ENCODE measurements at places on chromosomes 7 and 10.

DNA sequence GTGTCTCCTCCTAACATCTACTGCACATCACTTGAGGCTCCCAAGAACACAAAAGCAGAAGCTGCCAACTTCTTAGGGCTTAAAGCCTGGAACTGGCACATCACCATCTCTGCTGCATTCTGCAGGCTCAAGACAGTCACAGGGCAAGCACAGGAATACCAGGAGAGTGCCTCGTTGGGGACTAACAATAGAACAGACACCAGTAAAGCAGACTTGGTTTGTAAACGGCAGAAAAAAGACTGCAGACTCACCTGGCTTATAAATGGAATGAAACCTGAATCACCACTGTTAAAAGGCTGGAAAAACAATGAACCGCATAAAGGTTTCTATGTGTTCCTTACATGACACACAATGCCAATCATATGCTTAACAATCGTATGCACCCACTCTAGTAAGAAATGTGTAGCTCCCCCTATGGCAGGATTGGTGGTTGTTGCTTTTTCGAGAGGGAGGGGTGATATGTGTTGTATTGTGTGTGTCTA is 12.8 kb downstream of the RHEB start:
- no peak for DNase-seq

DNA sequence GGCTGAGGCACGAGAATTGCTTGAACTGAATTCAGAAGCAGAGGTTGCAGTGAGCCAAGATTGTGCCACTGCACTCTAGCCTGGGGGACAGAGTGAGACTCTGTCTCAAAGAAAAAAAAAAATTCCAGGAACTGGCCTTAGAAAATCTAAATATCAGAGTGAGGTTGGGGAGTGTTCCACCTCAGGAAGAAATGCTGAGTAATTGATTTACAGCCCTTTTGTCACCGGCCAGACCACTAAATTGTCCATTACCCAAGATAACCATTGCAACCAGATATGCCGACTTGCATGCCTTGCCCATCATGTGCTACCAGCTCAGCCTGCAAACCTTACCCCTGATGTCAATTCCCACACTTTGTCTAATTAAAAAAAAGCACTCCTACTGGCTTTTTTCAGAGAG is 42.4 kb downstream of the CRCP start:
- DNase-seq: no peak

GRCh38 chr10:45373003-45373575 is 927 bp upstream of the ALOX5 start:
- DNase-seq: peak; percentile 72

DNA sequence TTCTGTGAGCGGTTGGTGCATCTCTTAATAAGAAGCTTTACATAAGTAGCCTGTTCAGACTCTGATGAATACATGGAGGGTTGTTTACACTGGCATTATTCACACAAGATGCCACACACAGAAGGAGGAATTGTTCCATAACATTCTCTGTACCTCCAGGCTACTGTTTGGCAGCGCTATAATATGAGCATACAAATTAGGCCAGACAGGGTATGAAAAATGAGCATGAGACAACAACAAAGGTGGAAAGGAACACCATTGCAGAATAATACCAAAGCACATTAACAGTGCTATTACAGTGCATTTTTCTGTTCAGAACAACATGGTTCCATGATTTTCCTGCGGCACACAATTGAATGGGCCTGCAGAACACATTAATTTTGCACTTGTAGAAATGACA is 417.2 kb upstream of the C7orf33 start:
- peak; percentile 86 for DNase-seq

GRCh38 chr7:29538389-29538788 is 25.2 kb upstream of the PRR15 start:
- DNase-seq: no peak

DNA sequence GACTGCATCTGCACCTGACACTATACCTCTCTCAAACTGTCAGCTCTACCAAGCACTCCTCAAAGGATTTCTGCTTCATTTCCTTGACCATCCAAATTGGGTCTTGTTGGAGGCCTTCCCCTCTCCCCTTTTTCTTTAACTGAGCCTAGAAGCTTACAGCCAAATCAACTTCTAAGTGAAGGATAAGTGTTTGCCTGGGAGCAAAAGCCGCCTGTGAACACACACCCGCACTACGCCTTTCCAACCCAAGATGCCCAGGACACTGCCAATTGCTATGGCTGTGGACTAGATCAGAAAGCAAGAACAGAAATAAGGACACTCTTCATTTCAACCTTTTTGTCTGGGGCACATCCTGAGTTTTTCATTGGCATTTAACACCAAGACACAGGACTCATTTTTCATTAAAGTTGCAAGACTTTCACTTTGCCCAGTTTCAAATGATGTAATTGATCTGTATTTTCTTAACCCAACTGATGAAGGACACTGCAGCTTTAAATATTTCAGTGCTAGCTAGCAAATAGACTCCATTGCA is 52.8 kb downstream of the CPEB3 start:
- peak; percentile 28 for DNase-seq

- DNase-seq: no peak
These were observed 9.5 kb downstream of the CYREN start for GRCh38 chr7:135160858-135161653.

DNA sequence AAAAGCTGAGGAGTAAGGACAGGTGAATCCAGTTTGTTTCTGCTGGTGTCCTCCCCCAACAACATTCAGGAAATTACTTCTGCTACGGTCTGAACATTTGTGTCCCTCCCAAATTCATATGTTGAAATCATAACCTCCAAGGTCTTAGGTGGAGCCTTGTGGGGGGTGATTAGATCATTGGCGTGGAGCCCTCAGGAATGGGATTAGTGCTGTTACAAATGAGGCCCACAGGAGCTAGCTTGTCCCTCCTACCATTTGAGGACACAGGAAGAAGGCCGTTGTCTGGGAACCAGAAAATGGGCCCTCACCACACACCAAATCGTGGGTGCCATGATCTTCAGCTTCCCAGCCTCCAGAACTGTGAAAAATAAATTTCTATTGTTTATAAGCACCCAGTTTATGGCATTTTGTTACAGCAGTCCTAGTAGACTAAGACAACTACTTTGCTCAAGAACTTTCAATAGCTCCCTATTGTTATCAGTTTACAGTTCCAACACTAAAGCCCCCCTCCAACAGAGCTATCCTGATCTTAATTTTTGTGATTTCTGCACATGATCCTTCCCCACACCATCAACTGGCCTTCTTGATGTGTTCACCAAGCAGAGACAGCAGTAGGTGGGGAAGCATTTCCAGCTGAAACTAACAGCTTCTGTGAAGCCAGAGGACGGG is 2.1 kb upstream of the LRMDA start:
- DNase-seq: no peak

DNA sequence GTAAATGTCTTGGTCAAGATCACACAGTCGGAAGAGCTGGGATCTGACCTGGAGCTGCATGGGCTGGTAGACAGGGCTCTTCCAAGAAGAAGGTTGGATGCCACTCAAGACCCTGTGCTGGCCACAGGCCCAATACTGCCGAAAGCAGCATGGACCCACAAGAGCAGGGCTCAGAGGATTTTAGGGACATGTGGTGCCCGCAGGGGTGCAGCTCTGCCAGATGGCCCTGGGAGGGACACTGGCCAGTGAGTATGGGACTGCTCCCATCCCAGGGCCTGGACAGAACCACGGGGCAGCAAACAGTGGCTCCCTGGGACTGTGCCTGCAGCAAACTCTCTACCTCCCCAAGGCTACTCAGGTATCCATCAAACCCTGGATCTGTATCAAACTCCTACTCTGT is 12.4 kb downstream of the MAT1A start:
- DNase-seq: no peak

GRCh38 chr7:106111655-106112117 is 426 bp downstream of the SYPL1 start:
- peak; percentile 96 for DNase-seq

DNA sequence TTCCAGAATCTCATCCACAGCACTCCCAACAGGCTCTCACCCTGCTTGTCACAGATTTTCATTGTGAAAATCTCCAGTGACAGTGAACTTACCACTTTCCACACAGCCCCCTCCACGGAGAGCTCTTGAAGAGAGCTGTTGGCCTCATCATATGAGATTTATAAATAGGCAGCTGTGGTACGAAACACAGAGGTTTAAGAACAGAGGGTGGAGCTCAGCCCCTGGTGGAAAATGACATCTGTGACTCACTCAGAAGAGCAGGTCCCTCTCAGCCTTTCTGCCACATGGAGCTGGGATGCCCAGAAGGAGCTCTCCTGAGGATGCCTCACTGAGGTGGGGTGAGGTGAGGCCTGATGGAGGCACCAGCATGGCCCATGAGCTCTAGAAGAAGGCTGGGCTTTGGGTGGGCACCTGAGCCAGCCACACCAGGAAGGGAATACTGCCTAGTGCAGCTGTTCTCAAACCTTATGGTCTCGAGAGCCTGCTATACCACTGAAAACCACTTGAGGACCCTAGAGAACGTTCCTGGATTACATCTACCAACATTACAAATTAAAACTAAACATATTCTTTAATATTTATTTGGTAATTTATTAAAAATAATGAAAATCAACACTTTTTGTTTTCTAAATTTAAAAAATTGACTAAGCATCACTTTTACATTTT is 25.8 kb upstream of the EEPD1 start:
- DNase-seq: no peak

DNA sequence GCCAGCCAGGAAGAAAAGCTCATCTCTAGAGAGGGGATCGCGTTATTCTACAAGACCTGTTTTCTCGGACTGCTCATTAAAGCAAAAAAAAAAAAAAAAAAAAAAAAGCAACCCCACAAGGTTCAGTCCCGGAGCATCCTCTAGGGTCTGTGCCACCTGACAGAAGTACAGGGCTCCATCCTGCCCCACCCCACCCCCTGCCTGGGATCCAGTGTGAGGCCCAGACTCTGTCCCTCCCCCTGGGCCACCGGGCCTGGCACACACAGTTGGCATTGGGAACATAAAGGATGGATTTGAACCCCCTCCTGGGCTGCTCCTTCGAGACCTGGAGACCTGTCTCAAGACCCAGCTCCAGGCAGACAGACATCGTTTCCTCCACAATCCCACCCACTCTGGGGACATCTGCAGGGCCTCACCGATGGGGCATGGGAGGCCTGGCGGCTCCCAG is 688 bp downstream of the ORAI2 start:
- no peak for DNase-seq

DNA sequence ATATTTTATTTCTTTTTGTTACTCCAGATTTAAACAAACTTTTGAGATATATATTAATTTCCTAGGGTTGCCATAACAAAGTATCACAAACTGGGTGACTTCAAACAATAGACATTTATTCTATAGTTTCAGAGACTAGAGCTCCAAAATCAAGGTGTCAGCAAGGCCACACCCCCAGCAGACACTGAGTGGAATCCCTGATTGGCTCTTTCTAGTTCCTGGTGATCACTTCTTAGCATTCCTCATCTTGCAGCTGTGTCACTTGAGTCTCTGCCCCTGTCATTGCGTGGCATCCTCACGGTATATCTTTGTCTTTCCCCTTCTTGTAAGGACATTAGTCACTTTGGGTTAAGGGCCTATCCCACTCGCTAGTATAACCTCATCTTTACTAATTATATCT is 7.6 kb upstream of the SLC26A3 start:
- no peak for DNase-seq

DNA sequence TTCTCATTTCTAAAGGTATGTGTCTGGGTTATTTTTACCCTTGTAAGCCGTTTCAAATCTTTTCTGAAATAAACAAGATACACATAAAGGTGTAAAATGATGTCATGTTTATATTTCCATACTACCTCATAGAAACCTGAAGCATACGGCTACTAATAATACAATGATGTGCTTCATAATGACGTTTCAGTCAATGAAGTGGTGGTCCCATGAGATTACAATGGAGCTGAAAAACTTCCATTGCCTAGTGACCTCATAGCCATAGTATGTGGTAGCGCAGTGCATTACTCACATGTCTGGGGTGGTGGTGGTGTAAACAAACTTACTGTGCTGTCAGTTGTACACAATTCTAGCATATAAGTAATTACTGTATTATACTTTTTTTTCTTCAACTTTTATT is 24.9 kb downstream of the EPDR1 start:
- no peak for DNase-seq

- DNase-seq: no peak
These were observed 7.5 kb downstream of the HOXA1 start for GRCh38 chr7:27088002-27088922.

- DNase-seq: no peak
These were observed 47.4 kb upstream of the CAMK2B start for GRCh38 chr7:44372560-44373417.

DNA sequence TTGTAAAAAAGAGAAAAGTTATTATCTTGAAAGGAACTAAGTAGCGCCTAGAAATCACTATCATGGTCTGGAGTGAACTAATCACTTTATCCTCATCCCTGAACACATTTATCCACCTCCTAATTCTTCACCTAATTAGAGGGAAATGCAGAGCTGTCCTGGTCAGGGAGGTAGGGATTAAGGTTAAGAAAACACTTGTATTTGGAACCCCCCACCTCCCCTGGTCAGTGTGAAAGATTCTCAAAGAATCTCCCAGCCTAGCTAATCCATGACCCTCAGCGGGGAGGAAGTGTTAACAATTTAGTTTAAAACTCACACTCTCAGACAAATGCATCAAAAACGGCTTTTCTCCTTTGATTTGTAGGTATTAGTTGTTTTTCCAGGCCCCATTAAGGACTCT is 83.8 kb downstream of the FAM204A start:
- DNase-seq: no peak

DNA sequence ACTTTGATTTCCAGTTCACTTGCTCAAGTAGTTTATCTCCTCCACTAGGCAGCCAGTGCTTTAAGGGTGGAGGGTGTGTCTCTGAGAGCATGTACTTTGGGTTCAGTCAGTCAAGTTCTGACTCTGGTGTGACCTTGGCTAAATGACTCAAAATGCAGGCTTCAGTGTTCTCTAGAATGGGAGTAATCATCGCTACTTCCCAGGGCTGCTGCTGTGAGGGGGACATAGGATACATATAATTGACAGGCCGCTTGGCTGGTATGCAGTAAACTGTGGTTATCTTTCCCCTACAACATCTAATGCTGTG is 3.5 kb downstream of the PTPRE start:
- no peak for DNase-seq

DNA sequence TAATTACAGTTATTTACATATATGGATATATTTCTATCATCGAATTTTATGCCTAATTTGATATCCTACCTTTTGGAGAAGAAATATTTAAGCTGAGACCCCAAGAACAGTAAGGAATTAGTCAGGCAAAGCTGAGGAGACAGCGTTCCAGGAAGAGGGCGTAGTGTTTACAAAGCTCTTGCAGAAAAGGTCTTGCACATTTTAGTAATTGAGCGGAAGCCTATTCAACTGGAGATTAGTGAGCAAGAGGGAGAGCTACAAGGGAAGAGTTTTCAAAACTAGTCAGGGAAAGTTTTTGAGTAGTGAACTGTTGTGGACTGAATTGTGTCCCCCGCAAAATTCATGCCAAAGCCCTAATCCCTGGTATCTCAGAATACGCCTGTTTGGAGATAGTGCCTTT is 26.5 kb upstream of the POU6F2 start:
- no peak for DNase-seq

GRCh38 chr10:118752409-118752808 is 2.4 kb downstream of the CACUL1 start:
- no peak for DNase-seq

Measured in NCI-H526 (cell line).